ENCODE measurements at places on chromosomes 2 and 18. TPM values are rescaled to one million over a fixed set of nuclear protein-coding genes. Genes with fewer than 3 reads are reported as not detected.

- H3K4me3 ChIP-seq: no peak overlapping the region
- H3K4me1 ChIP-seq: peaks cover 12% of the 10 kb centered on the region
- no peaks in the 10 kb centered on the region for H3K36me3 ChIP-seq
- no peak overlapping the region for H3K27ac ChIP-seq
- DNase-seq: no peak
- H3K27me3 ChIP-seq: no peaks in the 10 kb centered on the region
Measured at GRCh38 chr18:10120622-10121021, 206.8 kb downstream of the VAPA start.

KCNIP3 gene
- 0.47 TPM for total RNA-seq

TFCP2L1 gene
- total RNA-seq: not detected

- no peaks in the 10 kb centered on the region for H3K27me3 ChIP-seq
- no peaks in the 10 kb centered on the region for H3K36me3 ChIP-seq
- DNase-seq: no peak
Measured at GRCh38 chr18:60951091-60951490, 382.1 kb upstream of the CDH20 start.

ALPP gene
- total RNA-seq: 0.45 TPM

DNA sequence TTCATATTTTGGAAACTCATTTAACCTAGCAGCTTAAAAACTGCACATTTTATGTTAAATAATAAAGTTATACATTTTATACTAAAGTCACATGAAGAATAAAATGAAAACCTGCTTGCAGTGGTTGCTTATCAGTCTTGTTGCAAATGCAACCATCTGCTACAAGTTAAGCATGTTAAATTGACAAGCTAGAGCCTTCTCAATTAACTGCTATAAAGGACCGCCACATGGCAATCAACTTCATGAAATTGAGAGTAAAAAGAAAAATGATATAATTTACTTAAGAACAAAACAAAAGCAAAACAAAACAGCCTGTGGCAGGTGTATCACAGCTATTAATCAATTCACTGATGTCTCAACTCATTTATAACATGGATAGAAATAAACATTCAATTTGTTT is 78.7 kb downstream of the RTTN start:
- H3K27me3 ChIP-seq: no peaks in the 10 kb centered on the region
- no peak for DNase-seq
- H3K27ac ChIP-seq: no peak overlapping the region
- peaks cover 25% of the 10 kb centered on the region for H3K36me3 ChIP-seq
- no peak overlapping the region for H3K4me3 ChIP-seq

LRATD1 gene
- not detected for total RNA-seq

LOXHD1 gene
- not detected for total RNA-seq

DNA sequence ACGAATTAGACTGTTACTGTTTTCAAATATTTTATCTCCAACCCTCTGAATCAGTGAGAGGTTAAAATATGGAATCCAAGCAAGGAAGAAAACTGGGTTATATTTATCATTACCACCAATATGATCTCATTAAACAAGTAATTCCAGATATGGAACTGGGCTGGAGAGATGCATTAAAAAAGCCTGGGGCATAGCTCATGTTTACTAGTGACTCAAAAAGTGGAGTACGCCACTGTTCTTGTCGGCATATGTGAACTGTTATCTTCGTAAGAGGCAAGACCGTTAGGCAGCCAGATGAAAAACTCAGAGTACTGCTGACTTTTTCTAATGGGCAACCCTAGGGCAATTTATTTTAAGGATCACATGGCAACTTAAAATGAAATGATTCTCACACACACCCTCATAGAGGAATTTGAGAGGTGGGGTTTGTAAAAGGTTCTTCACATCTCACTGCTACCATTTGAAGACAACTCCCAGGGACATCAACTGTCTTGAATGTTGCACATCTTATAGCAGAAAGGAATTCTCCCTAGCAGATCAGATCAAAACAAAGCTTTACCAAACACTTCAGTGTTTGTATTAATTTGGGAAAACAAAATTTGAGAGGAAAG is 105.2 kb upstream of the TFCP2L1 start:
- no peak overlapping the region for H3K27ac ChIP-seq
- H3K4me3 ChIP-seq: no peak overlapping the region
- no peak for DNase-seq
- peaks cover 35% of the 10 kb centered on the region for H3K36me3 ChIP-seq
- H3K4me1 ChIP-seq: peaks cover 23% of the 10 kb centered on the region
- no peaks in the 10 kb centered on the region for H3K27me3 ChIP-seq

NT5DC4 gene
- total RNA-seq: not detected

HRH4 gene
- not detected for total RNA-seq

- H3K27ac ChIP-seq: no peak overlapping the region
- H3K27me3 ChIP-seq: no peaks in the 10 kb centered on the region
- DNase-seq: no peak
Measured at GRCh38 chr2:11467129-11467649, 1.2 kb upstream of the E2F6 start.

ABCB11 gene
- total RNA-seq: not detected

MDH1B gene
- total RNA-seq: 0.42 TPM

GRCh38 chr2:223918671-223919134 is 26.4 kb downstream of the WDFY1 start:
- DNase-seq: no peak
- H3K27me3 ChIP-seq: no peaks in the 10 kb centered on the region
- H3K4me3 ChIP-seq: no peak overlapping the region
- H3K36me3 ChIP-seq: peaks cover 80% of the 10 kb centered on the region

DNA sequence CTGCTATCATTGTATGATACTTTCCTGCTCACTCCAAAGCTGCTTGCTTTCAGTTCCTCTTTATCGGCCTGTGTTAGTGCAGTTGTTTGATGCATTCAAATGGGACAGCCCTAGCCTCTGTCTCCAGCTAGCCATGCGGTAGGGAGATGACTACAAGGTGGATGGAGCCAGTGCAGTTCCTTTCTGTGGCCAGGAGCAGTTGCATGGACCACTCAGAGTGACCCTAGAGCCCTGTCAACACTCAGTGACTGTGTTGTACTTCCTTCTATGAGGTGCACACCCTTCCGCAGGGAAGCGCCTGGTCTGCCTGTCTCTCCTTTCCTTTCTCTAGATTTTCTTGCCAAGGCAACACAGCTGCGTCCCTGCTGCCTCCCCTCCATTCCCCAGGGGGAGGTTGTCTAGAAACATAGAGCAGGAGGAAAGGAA is 33.8 kb downstream of the KCNS3 start:
- DNase-seq: no peak
- no peaks in the 10 kb centered on the region for H3K27me3 ChIP-seq
- H3K36me3 ChIP-seq: no peaks in the 10 kb centered on the region
- no peak overlapping the region for H3K27ac ChIP-seq
- H3K4me1 ChIP-seq: no peaks in the 10 kb centered on the region

ARPC2 gene
- 490 TPM for total RNA-seq

DNA sequence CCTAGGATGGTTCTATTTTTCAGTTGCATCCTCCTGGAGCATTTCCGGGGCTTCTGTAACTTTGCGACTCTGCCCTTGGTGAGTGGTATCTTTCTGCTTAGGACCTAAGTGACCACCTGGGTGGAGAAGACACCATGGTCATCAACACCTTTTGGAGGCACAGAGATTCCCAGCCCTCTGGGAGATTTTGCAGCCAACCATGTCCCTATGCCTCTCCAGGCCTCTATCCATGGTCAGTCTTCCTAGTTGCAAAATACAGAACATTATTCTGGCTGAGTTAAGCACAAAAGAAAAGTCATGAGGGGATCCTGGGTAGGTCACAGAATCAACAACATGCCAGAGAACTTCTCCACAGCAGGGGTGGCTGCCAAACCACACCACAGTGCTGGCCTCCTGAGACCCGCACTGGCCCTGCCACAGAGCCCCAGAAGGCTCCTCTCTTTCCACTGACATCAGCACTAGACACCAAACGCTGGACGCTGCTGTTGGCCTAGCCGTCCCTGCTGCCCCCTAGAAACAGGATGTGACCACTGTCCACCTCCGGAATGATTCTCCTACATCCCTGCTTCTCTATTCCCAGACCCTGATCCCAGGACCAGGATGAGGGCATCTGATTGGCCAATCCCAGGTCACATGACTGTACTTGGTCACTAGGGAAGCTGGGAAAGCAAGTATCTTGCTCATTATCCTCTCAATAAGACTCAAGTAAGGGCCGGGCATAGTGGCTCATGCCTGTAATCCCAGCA is 47.7 kb downstream of the SMAD7 start:
- no peak for DNase-seq
- H3K36me3 ChIP-seq: no peaks in the 10 kb centered on the region
- peaks cover 60% of the 10 kb centered on the region for H3K4me1 ChIP-seq
- H3K4me3 ChIP-seq: no peak overlapping the region

DSG2 gene
- 65.5 TPM for total RNA-seq

FHOD3 gene
- 0.53 TPM for total RNA-seq

- no peaks in the 10 kb centered on the region for H3K27me3 ChIP-seq
- no peaks in the 10 kb centered on the region for H3K36me3 ChIP-seq
- H3K4me3 ChIP-seq: no peak overlapping the region
- DNase-seq: peak; percentile 46
- no peak overlapping the region for H3K27ac ChIP-seq
Measured at GRCh38 chr2:27724905-27725701, 46.4 kb upstream of the MRPL33 start.

DNA sequence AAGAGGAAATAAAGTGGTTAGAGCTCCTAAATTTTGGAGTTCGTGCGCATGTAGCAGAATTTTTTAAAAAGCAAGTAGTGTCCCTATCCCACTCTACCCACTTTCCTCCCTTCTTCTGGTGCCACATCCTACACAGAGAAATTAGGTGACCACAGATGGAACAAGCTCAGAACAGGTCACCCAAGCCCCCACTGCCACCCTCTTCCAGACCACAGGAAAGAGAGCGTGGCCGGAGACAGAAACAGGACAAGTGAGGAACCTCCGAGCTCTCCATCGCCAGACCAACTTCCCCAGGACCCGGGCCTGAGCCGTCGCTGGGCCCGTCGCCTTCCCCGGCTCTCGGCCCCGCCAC is 433 bp downstream of the NPC1 start:
- DNase-seq: no peak
- H3K4me3 ChIP-seq: peak overlapping the region; percentile 77
- peak overlapping the region; percentile 98 for H3K27ac ChIP-seq
- H3K36me3 ChIP-seq: peaks cover 9% of the 10 kb centered on the region

SPATA3 gene
- not detected for total RNA-seq

DNA sequence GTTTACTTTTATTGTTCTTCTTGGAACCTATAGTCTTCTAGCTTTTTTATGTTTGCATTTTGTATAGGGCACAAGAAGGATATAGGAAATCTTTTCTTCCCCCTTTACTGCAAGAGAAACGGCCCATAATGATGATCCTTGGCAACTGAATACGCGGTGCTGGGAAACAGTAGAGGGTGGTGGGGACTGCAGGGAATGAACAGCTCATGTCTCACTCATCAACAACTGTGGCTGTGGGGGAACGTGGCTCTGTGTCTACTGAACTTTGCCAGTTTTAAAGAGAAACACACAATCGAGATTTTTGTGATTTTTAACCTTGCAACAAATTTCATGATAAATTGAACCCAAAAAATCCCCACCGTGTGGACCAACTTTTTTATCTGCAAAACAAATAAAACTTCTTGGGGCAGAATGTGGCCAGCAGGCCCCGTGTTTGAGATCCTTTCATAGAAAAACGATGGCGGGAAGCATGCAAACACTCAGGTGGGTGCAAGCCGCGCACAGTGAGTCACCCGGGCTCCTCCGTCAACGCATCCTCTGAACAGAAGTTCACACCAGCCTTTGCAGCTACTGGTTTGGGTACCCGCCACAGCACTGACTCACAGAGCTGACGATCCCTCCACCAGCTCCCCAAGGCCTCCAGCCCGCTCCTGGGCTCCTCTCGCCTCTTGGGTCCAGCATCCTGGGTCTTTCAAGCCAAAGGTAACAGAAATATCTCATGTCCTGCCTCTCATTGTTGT is 149.3 kb downstream of the COL6A3 start:
- peak; percentile 84 for DNase-seq

- peaks cover 2% of the 10 kb centered on the region for H3K36me3 ChIP-seq
- no peaks in the 10 kb centered on the region for H3K4me1 ChIP-seq
- H3K27ac ChIP-seq: no peak overlapping the region
- H3K27me3 ChIP-seq: no peaks in the 10 kb centered on the region
- DNase-seq: no peak
- H3K4me3 ChIP-seq: no peak overlapping the region
Measured at GRCh38 chr2:205998583-205998982, 87.4 kb downstream of the INO80D start.

DNA sequence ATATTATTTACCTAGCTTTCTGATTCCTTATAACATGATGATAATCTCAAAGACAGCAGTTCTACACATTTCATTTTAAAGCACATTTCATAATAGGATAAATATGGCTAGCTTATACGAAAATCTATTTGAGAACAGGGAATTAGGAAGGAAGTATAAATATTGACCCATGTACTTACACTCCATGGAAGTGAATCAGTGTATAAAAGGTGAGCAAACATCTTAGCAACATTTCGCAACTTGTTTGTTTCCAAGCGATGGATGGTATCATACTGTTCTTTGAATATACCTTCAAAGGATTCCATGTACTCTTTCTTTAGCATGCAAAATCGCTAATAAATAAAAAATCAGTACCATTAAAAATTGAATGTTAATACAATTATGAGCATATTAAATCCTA is 53.1 kb downstream of the CWC22 start:
- no peaks in the 10 kb centered on the region for H3K27me3 ChIP-seq
- no peak overlapping the region for H3K4me3 ChIP-seq
- peaks cover 62% of the 10 kb centered on the region for H3K36me3 ChIP-seq
- no peaks in the 10 kb centered on the region for H3K4me1 ChIP-seq
- no peak overlapping the region for H3K27ac ChIP-seq

GRCh38 chr2:178397002-178397605 is 53.9 kb downstream of the PRKRA start:
- no peak overlapping the region for H3K4me3 ChIP-seq
- H3K27ac ChIP-seq: no peak overlapping the region
- H3K27me3 ChIP-seq: no peaks in the 10 kb centered on the region
- no peak for DNase-seq

GRCh38 chr2:27095745-27096651 is 9.4 kb downstream of the KHK start:
- no peak overlapping the region for H3K27ac ChIP-seq
- H3K27me3 ChIP-seq: no peaks in the 10 kb centered on the region
- no peaks in the 10 kb centered on the region for H3K36me3 ChIP-seq
- no peak overlapping the region for H3K4me3 ChIP-seq
- DNase-seq: no peak
- peaks cover 4% of the 10 kb centered on the region for H3K4me1 ChIP-seq

IKZF2 gene
- 2.1 TPM for total RNA-seq

DNA sequence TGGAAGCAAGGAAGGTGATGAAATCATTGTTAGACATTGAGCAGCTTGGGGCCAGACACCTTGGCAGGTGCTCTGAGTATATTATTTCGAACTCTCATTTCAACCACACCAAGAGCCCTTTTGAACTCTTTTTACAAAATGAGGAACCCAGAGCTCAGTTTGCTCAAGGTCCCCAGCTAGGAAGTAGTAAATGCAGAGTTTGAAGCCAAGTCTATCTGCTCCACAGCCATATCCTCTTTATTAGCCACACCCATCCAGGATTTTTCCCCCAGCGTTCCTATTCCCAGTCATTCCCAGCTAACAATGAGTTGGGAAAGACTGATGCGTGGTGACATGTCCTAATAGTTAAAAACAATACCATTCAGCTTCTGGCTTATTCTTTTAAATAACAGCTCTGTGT is 40.2 kb downstream of the SEMA4F start:
- H3K27ac ChIP-seq: no peak overlapping the region
- no peak overlapping the region for H3K4me3 ChIP-seq
- H3K36me3 ChIP-seq: no peaks in the 10 kb centered on the region
- H3K4me1 ChIP-seq: no peaks in the 10 kb centered on the region

Measured in SJSA1 (cell line).